Lower lobe of right lung (tissue), 2 donors: ENCODE measurements at places on chromosomes 1 and 21. TPM values are rescaled to one million over a fixed set of nuclear protein-coding genes. Genes with fewer than 3 reads are reported as not detected.

DNA sequence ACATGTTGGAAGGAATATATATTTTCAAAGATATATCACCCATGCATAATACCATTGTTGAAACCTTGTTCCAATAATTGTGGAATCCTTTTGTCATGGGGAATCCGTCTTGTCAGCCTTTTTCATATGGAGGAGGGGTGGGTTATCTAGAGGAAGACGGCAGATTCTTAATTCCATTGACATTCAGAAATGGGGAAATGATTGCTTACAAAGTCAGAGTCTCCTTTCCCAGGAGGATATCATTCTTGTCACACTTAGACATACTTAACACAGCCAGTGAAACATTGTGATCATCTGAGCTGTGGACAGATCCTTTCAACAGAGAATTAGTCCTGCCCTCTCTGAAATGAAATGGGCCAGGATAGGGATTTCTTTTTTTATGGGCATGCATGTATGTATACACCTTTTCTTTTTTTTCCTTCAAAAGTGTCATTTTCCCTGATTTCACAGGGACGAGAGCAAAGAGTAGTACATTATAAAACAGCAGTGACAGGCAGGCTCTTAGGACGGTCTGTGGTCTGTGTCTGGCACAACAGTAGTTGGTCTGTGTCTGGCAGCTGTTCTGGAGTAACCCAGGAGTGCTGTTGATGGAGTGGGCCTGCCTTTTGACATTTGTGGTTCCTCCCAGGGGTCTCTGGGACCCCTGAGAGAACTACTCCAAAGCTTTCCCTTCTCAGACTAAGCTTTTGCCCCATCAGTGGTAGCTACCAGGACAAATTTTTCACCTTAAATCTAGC is 50.1 kb downstream of the VPS13D start:
- DNase-seq: no peak

Gene MYOG
- not detected for total RNA-seq

Gene THEM5
- total RNA-seq: not detected

- DNase-seq: no peak
Observed at GRCh38 chr1:228994676-228995594, 259.7 kb downstream of the RHOU start.

Gene YBEY
- total RNA-seq: 20.4 TPM

Gene USP33
- total RNA-seq: 68.4 TPM

Gene MATN1
- not detected for total RNA-seq

- no peak for DNase-seq
Observed at GRCh38 chr1:87938631-87939030, 610.0 kb downstream of the LMO4 start.

- no peak for DNase-seq
Observed at GRCh38 chr1:234490793-234491479, 12.0 kb upstream of the TARBP1 start.

Gene FCRL2
- 1.3 TPM for total RNA-seq

- DNase-seq: no peak
Observed at GRCh38 chr21:14699433-14700407, 153.6 kb upstream of the SAMSN1 start.

Gene ASTN1
- 0.41 TPM for total RNA-seq

Gene COL11A1
- 0.56 TPM for total RNA-seq

- no peak for DNase-seq
Observed at GRCh38 chr21:28224191-28224726, 768.4 kb downstream of the LTN1 start.

DNA sequence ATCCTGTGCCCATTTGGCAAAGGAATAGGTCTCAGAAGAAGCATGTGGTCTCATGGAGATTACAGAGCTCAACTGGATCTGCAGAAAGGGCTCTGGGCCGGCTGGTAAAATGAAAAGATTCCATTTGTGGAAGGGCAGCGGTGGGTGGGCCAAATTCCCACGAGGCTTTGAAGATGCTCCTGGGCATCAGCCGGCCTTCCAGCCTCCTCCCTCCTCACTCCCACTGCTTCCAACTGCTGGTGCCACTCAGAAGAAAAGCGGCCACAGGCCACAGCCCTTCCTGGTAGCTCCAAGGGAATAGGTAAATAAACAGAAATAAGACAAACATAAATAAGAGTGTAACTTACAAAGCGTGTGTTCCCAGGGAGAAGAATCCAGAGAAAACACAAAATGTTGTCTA is 136.3 kb upstream of the SLC44A3 start:
- DNase-seq: no peak
